DMS79 treated with DMSO at 0.1 percent for 48 hours (cell line): ENCODE measurements at places on chromosomes 2 and 18.

GRCh38 chr2:241730671-241731293 lies 3.6 kb upstream of the D2HGDH start:
- no peak for DNase-seq

DNA sequence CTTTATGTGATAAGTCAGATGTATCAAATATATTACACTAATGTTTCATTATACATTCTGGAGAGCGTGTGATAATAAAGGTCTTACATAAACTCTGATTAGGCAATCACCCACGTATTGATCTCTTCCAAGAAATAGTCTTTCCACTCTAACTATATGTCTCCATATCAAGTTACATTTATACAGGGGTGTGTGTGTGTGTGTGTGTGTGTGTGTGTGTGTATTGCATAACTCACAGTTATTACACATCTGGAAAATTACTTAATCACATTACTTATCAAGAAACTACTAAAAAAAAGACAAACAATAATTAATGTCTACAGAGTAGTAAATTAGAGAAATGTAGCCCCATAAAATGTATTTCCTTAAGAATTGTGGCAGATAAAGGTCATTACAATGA lies 339.8 kb downstream of the CDH19 start:
- no peak for DNase-seq

GRCh38 chr2:176533505-176534193 lies 264.4 kb downstream of the MTX2 start:
- DNase-seq: peak; percentile 51

DNA sequence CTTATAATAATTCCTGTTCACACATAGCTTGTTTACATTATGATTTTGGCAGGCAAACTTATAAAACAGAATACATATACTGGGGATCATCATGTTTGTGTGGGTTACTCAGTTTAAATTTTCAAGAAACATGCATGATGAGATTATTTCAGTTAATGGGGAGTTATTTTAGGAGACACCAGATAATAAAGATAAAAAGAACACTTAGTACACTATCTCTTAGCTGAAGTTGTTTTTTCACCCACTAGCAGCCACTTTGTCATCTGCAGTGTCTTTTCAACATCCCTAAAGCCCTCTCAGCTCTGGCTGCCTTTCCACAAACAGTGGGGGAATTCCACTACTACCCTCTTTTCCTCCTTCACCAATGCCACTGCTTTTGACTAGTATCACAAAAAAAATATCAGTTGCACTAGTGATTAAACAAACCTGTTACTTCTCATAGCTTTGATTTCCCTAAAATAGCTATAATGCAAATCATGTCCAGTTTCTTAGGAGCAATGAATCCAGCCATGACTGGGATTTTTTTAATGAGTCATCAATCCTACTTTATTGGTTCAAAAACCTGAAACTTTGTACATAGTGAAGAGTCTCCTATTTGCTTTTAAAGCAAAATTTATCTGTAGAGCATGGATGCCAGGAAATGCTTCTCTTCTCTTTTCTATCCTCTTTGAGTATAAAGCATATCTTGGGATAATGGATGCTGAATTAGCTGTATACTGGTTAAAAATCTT lies 156.7 kb upstream of the TFPI start:
- no peak for DNase-seq

DNA sequence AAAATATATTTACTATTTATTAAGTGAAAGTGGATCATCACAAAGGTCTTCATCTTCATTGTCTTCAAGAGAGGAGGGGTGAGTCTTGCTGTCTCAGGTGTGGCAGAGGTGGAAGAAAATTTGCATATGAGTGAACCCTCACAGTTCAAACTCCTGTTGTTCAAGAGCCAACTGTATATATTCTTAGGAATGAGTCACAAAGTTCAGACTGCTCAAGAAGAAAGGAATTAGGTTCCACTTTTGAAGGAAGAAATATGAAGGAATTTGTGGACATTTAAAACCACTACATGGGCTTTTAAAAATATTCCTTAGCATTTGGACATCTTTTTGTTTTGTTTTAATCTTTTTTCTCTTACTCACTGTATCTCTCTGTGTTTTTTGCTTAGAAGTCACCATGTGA lies 212.6 kb downstream of the INSIG2 start:
- DNase-seq: no peak

- DNase-seq: no peak
These were observed 86.4 kb downstream of the ARL4C start for GRCh38 chr2:234410526-234410925.

- no peak for DNase-seq
These were observed 140.7 kb upstream of the PKDCC start for GRCh38 chr2:41907141-41907540.
